Sigmoid colon (tissue), 7 donors: ENCODE measurements at places on chromosomes 4 and X. TPM values are rescaled to one million over a fixed set of nuclear protein-coding genes. Genes with fewer than 3 reads are reported as not detected.

DNA sequence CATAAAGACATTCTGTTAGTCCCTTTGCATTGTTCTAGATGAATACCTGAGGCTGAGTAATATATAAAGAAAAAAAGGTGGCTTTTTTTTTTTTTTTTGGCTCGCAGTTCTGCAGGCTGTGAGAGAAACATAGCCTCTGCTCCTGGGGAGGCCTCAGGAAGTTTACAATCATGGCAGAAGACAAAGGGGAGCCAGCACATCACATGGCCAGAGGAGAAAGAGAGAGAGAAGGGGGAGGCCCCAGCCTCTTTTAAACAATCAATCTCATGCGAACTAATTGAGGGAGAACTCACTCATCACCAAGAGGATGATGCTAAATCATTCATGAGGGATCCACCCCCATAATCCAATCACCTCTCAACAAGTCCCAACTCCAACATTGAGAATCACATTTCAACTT lies 364.0 kb upstream of the EPHA5 start:
- DNase-seq = no peak

DNA sequence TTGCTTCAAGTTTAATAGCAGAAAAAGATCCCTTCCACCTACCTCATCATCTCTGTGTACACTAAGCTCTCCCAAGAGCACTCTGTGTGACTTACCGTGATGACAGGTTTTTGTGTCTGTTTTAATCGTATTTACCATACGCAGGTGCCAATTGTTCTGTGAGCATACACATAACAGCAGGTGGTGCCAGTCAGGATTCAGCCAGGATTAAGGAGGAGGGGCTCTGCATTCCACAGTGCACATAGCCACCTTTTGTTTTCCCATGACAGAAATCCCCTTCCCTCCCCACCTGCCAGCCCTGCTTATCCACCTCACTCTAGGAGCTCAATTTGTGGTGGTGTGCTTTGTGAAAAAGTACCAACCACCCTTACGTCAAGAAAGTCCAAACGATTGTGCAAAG lies 14.8 kb downstream of the ANK2 start:
- no peak for DNase-seq

- DNase-seq = no peak
These were observed 112.9 kb downstream of the KCNIP4 start for GRCh38 chr4:21835712-21836111.

DNA sequence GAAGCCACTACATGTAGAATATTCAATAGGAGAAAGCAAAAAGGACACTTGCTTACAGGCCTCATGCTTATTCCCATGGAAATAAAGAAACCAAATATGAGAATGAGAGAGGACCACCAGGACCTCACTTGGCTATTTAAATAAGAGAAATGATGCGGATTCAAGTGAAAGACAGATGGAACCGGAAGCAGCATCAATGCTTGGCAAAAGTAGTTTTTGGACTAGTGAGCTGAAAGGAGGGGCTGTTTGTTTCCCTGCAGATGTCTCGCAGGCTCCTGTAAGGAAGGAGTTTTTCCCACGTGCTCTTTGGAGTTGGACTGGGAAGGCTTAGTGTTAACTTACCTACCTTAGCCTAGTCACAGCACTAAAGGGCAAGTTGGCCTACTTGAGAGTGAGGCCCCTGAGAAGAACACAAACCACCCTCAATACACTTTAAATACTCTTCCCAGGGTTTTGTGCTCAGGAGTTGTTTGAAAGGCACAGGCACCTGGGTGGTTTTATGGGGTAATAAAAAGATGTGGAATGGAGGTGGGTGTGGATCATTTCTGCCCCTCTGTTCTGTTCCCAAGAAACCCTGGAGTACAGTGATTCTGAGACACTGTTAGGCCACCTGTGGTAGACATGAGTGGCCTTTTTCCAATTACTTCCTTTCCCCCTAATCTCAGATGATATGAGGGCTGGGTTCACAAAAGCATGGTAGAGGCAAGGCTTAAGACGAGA lies 113.3 kb upstream of the C1GALT1C1 start:
- no peak for DNase-seq

C4orf36 gene
- 2.1 TPM for polyA plus RNA-seq
